Mammary epithelial cell (primary cell): ENCODE measurements at places on chromosomes 1 and 21.

DNA sequence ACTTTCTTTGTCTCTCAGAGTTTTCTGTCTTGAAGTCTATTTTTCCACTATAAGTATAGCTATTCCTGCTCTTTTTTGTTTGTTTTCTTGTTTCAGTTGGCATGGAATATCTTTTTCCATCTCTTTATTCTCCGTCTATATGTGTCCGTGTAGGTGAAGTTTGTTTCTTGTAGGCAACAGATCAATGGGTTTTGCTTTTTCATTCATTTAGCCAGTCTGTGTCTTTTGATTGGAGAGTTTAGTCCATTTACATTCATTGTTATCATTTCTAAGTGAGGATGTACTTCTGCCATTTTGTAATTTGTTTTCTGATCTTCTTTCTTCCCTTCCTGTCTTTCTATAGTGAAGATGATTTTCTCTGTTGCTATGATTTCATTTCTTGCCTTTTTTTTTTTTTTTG lies 132.5 kb upstream of the GPR52 start:
- DNase-seq: no peak

- DNase-seq: peak; percentile 24
Measured at GRCh38 chr1:211829343-211830054, 1.1 kb downstream of the LPGAT1 start.

DNA sequence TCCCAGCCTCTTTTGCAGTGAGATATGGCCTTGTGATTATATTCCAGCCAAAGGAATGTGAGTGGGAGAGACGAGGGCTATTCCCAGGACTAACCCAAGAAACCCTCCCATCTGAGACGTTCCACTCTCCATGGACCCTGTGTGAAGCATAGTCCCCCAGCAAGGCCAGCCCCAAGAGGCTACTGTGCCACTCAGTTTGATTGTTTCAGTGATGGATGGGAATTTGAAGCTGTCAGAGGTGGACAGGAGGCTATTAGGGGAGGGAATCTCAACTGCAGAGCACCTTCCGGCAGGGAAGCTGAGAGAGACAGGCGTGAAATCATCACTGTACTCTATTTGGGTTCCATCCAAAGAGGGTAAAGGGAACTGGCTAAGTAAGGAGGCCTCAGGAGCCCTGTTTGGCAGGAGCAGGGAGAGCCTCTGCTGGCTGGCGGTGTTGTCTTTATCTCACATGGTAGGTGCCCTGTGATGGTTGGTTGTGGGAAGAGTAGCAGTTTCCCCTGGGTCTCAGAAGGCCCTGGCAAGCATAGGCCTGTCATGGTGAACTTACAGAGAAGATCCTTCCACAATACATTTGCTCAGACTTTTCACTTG lies 3.4 kb upstream of the TEX35 start:
- DNase-seq: no peak

GRCh38 chr1:183719289-183719688 lies 66.2 kb upstream of the APOBEC4 start:
- no peak for DNase-seq

- peak; percentile 12 for DNase-seq
Measured at GRCh38 chr1:243882276-243882675, 32.2 kb upstream of the AKT3 start.

GRCh38 chr1:48082271-48082962 lies 85.2 kb upstream of the TRABD2B start:
- no peak for DNase-seq

GRCh38 chr1:97947695-97948094 lies 26.9 kb upstream of the DPYD start:
- no peak for DNase-seq

DNA sequence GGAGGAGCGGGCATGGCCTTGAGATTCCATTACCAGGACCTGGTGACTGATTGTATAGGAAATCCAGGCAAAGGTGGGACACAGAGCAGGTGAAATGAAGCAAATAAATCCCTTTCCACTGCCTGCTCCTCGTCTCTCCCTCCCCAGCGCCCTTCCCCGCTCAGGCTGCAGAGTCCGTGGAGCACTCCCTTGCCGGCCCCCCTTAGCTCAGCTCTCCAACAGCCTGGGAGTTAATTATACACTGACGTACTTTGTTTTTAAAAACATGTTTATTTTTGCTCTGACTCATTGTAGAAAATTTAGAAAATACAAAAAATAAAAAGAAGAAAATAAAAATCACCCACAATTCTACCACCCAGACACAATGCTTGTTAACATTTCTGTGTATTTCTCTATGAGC lies 61.7 kb downstream of the LGR6 start:
- DNase-seq: no peak

- DNase-seq: peak; percentile 41
Measured at GRCh38 chr1:221697923-221698425, 43.9 kb downstream of the DUSP10 start.

GRCh38 chr1:180283098-180283497 lies 53.0 kb downstream of the LHX4 start:
- no peak for DNase-seq

- DNase-seq: no peak
Measured at GRCh38 chr1:205735218-205735617, 14.8 kb downstream of the NUCKS1 start.

- DNase-seq: no peak
Measured at GRCh38 chr1:151705753-151706463, 10.7 kb downstream of the CELF3 start.

DNA sequence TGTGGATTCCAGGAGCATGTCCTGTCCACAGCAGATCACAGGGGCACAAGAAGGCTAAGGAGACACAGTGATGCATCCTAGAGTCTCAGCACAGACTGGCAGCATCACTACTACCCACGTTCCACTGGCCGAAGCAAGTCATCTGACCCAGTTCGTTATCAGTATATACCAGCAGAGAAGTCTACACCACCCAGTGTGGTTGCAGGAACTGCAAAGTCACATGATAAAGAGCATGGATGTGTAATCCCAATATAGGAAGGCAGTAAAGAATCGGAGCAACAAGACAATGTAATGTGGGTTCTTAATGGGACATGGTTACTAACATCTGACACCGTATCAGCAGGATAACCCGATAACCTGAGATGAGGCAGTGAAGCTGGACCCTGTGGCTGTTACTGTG lies 246.6 kb downstream of the RRAGC start:
- no peak for DNase-seq

DNA sequence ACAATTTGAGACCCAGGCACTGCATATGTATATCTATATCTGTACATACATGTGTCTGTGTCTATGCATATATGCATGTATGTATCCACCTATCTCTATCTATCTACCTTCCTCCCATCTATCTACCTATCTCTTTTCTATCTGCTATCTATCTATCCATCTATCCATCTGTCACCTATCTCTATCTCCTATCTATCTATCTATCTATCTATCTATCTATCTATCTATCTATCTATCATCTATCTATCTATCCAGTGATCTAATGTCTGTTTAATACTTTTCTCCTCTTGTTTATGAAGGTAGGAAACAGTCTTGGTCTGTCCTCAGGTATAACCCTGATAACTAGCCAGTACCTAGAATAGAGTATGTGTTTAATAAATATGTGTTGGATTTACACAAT lies 25.9 kb downstream of the TNNT2 start:
- DNase-seq: no peak

- DNase-seq: peak; percentile 31
Measured at GRCh38 chr1:156767879-156768604, 707 bp downstream of the PRCC start.

- DNase-seq: peak; percentile 73
Measured at GRCh38 chr21:15498455-15498854, 231.3 kb upstream of the USP25 start.

DNA sequence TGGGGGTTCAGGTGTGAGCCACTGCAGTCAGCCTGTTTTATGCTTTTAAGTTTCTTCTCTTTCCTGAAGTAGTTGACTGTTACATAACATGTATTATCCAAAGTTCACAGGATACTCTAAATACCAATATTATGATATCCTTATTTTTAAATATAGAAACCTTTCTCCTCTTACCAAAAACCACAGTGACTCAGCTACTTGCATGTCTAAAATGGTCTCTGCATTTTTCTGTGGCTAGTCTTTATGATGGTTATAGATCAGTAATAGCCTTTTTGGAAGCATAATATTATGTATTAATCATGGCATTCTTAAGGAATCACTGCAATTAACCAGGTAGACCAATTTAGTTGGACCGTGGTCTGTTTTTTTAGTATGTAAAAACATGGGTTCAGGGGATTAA lies 210.8 kb upstream of the CACYBP start:
- DNase-seq: peak; percentile 84
